Activated CD4-positive, alpha-beta T cell treated with anti-CD3 and anti-CD28 coated beads for 36 hours (primary cell): ENCODE measurements at places on chromosomes 12 and 14.

GRCh38 chr12:19198272-19198671 lies 68.7 kb downstream of the PLEKHA5 start:
- H3K27ac ChIP-seq: no peak overlapping the region
- no peak overlapping the region for H3K4me3 ChIP-seq
- no peak for DNase-seq
- no peaks in the 10 kb centered on the region for H3K4me1 ChIP-seq

DNA sequence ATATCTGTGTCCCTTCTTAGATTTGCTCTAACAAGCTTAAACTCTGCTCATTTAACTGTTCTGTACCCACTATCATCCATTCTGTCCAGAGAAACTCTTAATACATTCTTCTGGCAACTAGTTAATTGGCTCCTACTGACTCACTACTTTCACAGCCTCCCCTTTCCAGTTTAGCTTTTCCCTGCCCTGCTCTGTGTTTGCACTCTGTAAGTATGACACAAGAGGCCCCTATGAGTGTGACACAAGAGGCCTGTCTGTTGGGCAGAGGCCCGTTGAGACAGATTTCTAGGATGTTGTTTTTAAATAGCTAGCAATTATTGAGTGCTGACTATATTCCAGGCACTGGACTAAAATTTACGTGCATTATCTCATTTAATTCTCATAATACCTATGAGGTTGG lies 246.0 kb upstream of the DAAM1 start:
- H3K4me3 ChIP-seq: no peak overlapping the region
- no peaks in the 10 kb centered on the region for H3K4me1 ChIP-seq
- peaks cover 18% of the 10 kb centered on the region for H3K27me3 ChIP-seq

GRCh38 chr12:60394665-60395064 lies 798.8 kb downstream of the SLC16A7 start:
- no peaks in the 10 kb centered on the region for H3K36me3 ChIP-seq
- no peak overlapping the region for H3K27ac ChIP-seq
- no peak overlapping the region for H3K4me3 ChIP-seq
- no peaks in the 10 kb centered on the region for H3K4me1 ChIP-seq
- no peaks in the 10 kb centered on the region for H3K27me3 ChIP-seq

DNA sequence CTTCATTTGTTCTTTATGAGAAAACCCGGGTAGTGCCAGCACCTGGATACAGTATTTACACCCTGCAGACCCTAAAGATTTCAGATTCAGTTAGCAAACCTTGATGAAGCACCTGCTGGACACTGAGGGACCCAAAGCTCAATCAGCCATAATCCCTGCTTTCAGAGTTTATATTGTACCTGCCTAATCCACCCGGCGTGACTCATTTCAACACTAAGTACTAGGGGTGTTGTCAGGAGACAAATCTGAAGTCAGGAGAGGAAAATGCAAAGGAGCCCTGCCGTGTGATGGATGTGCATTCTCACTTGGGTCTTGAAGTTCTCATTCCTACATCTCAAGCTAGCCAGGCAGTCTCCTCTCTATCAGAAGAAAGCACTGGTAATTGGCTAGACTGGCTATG lies 176.7 kb upstream of the BCL2L14 start:
- no peak for DNase-seq
- no peak overlapping the region for H3K27ac ChIP-seq
- H3K4me1 ChIP-seq: peaks cover 23% of the 10 kb centered on the region
- peaks cover 39% of the 10 kb centered on the region for H3K36me3 ChIP-seq
- no peak overlapping the region for H3K4me3 ChIP-seq

DNA sequence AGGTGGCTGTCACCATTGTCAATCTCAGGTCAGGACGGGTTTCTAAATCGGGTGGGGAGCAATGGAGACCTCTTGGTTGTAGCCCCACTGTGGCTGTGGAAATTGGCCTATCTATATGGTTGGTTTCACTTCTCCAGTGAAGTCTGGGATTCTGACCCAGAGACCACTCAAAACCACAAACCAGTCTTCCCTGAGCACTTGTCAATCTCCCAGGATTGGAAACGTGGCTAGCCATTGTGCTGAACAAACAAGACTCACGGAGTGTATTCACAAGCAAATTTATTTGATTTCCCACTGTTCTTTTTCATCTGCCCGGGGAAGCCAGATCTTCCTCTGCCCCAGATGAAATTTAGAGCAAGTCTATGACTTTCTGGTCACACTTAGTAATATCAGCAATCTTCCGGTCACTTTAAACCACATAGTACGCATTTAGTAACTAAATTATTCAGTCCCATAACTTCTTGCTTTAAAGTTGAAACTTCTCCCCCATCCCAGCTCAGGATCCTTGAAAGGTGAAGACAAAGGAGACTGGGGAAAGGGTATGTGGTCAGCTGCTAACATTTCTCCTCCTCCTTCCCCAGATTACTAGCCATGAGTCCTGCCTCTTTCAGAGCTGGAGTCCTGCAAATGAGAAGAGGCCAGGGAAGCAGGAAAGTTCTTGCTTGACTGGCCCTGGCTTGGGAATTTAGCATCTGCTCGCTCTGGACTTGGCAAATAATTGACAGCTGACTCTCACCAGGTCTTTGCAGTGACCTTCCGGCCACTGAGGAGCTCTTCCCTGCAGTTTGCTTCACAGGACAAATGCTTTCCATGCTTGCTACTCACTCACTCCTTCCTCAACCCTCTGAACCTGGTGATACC lies 123.2 kb upstream of the MAX start:
- no peaks in the 10 kb centered on the region for H3K36me3 ChIP-seq
- no peak overlapping the region for H3K27ac ChIP-seq
- H3K27me3 ChIP-seq: no peaks in the 10 kb centered on the region
- peaks cover 56% of the 10 kb centered on the region for H3K4me1 ChIP-seq

DNA sequence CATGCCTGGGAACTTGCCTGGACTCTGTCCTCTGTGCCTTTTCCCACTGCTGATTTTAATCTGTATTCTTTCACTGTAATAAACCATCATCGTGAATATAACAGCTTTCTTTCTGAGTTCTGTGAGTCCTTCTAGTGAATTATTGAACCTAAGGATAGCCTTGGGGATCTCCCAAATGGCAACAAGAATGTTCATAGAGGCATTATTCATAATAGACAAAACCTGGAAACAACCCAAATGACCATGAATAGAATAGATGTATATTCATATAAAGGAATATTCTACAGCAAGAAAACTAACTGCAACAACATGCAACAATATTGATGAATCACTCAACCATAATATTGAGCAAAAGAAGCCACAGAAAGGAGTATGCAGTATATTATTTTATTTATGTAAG lies 44.7 kb upstream of the CEP83 start:
- H3K27me3 ChIP-seq: peaks cover 2% of the 10 kb centered on the region
- no peak overlapping the region for H3K27ac ChIP-seq
- H3K4me1 ChIP-seq: peaks cover 7% of the 10 kb centered on the region
- no peak for DNase-seq

DNA sequence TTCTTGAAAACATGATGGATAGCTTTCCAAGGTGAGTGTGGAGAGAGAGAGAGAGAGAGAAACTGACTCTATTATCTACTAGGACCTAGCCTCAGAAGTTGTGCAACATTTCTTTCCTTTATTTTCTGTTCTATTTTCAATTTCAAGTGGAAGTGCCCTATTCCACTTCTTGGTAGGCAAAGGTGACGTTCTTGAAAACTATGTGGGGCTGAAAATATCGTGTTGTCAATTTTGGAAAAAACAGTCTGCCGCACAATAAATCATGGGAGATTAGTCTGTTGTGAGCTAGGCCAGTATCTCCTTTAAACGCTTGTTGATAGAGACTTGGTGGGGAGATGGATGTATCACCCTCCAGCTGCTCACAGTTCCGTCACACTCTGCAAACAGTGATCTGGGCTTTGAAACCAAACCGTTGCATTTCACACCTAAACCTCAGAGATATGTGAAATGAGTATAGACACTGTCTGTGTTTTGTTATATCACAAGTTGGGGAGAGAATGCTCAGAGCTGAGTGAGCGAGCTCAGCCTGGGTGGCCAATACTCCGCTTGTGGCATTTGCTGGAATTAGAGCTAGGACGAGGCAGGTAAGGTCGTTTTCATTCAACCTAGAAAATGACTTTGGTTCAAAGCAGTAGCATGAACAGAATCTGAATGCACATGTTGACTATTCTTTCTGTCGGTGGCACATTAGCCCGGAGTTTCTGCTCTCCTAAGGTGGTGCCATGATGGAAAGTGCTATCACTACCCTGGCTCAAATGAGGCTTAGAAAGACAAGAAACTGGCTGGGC lies 75.1 kb upstream of the ST8SIA1 start:
- DNase-seq: peak; percentile 62
- peak overlapping the region; percentile 33 for H3K27ac ChIP-seq
- H3K4me3 ChIP-seq: peak overlapping the region; percentile 26
- peaks cover 16% of the 10 kb centered on the region for H3K4me1 ChIP-seq
- H3K36me3 ChIP-seq: no peaks in the 10 kb centered on the region
- no peaks in the 10 kb centered on the region for H3K27me3 ChIP-seq

GRCh38 chr12:7351177-7351576 lies 47.3 kb downstream of the ACSM4 start:
- no peaks in the 10 kb centered on the region for H3K36me3 ChIP-seq
- peaks cover 20% of the 10 kb centered on the region for H3K4me1 ChIP-seq
- no peak overlapping the region for H3K27ac ChIP-seq

DNA sequence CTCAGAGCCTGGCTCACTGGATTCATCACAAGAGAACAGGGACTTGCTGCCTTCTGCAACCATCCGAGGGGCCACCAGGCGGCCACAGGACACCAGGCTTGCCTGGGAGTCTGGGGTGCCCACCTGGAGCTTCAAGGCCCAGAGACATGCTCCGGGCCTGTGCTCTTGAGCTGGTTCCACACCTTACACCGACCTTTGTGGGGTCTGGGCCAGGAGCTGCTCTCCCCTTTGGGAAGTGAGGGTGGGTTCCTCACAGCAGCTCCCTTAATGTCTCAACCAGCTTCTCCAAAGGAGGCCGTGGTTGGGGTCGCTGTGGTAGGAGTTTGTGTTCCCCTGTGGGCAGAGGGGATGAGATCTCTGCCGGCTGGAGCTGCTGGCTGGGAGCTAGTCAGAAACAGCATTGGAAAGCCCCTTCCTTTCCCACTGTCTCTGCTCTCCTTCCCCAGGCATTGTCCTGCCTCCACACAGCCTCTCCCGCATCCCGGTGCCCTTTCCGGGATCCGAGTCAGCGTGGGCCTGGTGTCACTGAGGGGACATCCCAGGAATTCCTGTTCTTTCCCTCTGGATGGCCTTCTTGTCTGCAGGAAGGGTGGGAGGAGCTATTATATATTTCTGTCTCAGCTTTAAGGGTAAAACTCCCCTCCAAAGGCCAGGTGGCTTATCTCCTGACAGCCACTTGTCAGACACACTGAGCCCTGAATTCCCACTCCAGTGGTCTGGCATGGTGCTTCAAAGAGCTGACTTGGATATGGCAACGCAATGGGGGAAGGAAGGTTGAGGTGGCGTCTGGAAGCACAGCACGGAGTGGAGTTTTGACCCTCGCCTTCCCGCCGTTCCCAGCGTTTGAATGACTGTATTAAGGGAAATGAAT lies 5.1 kb upstream of the PAPLN start:
- H3K4me3 ChIP-seq: no peak overlapping the region
- H3K27me3 ChIP-seq: peaks cover 36% of the 10 kb centered on the region
- peaks cover 6% of the 10 kb centered on the region for H3K4me1 ChIP-seq
- peak; percentile 32 for DNase-seq
- H3K36me3 ChIP-seq: no peaks in the 10 kb centered on the region

- no peak for DNase-seq
- no peaks in the 10 kb centered on the region for H3K4me1 ChIP-seq
- H3K27ac ChIP-seq: no peak overlapping the region
- H3K36me3 ChIP-seq: no peaks in the 10 kb centered on the region
- H3K27me3 ChIP-seq: no peaks in the 10 kb centered on the region
Observed at GRCh38 chr12:97763113-97763512, 300.5 kb downstream of the RMST start.

- no peaks in the 10 kb centered on the region for H3K36me3 ChIP-seq
- no peak overlapping the region for H3K4me3 ChIP-seq
- DNase-seq: peak; percentile 36
- no peak overlapping the region for H3K27ac ChIP-seq
Observed at GRCh38 chr14:28751467-28752058, 15.0 kb upstream of the FOXG1 start.

GRCh38 chr12:124097701-124098100 lies 124.7 kb downstream of the ZNF664 start:
- DNase-seq: no peak
- no peaks in the 10 kb centered on the region for H3K36me3 ChIP-seq
- peaks cover 6% of the 10 kb centered on the region for H3K27me3 ChIP-seq
- H3K4me1 ChIP-seq: no peaks in the 10 kb centered on the region
